Naive thymus-derived CD8-positive, alpha-beta T cell (primary cell): ENCODE measurements at places on chromosomes 16 and 17.

- DNase-seq, result no peak
These were observed 12.7 kb downstream of the LITAFD start for GRCh38 chr16:8894736-8895334.

GRCh38 chr16:9097266-9098219, 6.1 kb downstream of the HAPSTR1 start:
- no peak for DNase-seq

GRCh38 chr17:67020293-67020766, 24.0 kb upstream of the CACNG1 start:
- no peak for DNase-seq

DNA sequence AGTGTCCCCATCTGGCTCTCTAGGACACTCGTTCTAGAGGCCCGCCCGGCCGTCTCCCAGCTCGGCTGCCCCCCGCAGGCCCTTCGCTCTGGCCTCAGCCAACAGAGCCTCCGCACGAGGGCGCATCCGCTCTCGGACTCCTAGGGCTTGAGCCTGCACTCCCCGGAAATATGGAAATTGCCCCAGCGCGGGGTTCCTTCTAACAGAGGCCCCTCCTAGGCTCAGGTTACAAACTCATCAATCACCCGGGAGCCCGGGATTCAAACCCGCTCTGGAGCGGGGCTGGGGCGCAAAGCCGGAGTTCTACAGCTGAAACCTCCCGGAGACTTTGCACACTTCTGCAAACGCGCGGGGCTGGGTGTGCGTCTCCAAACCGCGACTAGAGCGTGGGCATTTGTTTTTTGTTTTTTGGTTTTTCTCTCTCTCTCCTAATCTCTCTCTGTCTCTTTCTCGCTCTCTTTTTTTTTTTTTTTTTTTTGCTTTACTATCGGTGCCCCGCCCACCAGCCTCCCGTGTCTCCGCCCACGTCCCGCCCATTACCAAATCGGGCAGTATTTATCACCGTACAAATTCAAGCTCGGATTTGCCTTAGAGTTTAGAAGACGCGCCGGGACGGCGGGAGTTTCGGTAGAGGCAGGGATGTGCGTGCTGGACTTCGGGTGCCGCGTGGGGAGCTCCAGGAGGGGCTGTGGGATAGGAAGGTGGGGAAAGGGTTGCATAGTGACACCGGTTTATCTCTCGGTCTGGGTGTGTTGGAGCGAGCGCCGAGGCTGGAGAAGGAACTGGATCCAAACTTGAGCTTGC, 2.4 kb upstream of the FOXL1 start:
- no peak for DNase-seq

GRCh38 chr17:55441544-55441943, 19.9 kb upstream of the MMD start:
- no peak for DNase-seq

- DNase-seq, result no peak
These were observed 6.2 kb upstream of the C17orf113 start for GRCh38 chr17:42056635-42057034.

- no peak for DNase-seq
These were observed 14.4 kb downstream of the RIPOR1 start for GRCh38 chr16:67543036-67543435.

- DNase-seq, result peak; percentile 19
These were observed 99.4 kb downstream of the CYLD start for GRCh38 chr16:50841081-50841886.

DNA sequence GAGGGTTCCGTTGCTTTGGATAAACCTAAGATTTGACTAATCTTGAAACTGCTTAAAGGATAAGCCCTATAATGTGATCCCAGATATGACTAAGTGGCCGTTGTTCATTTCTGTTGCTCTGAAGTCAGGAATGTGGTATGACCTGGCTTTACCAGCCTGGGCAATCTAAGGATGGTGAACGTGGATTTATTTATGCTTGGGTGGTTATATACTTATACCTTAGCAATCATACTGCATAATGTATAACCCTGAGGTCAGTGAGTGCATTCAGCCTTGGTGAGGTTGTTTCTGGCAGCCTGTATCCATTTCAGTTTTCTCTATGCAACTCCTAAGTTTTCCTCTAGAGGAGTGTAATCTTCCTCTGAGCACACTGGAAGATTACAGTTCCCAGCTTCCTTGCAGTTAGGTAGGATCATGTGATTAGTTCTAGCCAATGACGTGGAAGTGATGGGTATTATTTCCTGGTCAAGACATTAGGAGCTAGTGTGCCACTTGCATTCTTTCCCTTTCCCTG, 41.9 kb downstream of the FTO start:
- no peak for DNase-seq

DNA sequence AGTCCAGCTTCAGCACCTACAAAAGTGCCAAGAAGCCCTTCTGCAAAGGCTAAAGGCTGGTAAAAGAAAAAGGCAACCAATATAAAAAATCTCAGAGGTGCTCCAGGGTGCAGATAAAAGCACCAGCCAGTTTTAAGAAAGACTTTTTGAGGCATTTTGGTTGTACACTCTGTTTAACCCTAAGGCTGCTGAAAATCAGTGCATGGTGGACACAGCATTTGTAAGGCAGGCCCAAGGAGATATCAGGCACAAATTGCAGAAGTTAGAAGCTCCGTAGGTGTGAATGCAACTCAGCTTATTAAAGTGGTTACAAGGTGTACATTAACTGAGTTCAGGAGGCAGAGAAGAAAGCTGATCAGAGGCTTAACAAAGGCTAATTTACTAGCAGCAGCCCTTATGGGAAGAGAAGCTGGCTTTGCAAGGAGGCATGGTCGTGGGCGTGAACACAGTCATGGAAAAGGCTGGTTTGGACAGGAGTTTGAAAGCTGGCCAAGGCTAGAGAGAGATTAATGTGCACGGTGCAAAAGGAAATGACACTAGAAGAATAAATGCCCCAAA, 21.1 kb downstream of the ACSM1 start:
- no peak for DNase-seq

DNA sequence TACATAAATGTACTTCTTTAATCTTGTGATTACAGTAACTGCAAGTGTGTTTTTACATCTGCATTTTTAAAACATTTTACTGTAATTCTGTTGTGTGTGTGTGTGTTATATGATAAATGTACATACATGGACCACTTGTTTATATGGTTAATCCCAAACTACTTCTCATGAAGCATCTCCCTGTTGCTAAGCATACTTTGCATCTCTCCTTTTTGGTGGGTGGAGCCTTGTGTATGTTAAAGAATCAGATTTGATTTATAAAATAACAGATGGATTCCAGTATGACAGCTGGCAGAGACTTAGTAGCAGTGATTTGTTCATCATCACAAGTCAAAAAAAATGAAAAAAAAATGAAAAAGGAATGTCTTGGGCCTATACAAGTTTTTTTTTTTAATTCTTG, 56.0 kb upstream of the RHBDL3 start:
- no peak for DNase-seq

- DNase-seq, result no peak
These were observed 4.8 kb upstream of the ABCC3 start for GRCh38 chr17:50629902-50630301.

GRCh38 chr16:4699046-4699556, 5.7 kb downstream of the NUDT16L1 start:
- no peak for DNase-seq

DNA sequence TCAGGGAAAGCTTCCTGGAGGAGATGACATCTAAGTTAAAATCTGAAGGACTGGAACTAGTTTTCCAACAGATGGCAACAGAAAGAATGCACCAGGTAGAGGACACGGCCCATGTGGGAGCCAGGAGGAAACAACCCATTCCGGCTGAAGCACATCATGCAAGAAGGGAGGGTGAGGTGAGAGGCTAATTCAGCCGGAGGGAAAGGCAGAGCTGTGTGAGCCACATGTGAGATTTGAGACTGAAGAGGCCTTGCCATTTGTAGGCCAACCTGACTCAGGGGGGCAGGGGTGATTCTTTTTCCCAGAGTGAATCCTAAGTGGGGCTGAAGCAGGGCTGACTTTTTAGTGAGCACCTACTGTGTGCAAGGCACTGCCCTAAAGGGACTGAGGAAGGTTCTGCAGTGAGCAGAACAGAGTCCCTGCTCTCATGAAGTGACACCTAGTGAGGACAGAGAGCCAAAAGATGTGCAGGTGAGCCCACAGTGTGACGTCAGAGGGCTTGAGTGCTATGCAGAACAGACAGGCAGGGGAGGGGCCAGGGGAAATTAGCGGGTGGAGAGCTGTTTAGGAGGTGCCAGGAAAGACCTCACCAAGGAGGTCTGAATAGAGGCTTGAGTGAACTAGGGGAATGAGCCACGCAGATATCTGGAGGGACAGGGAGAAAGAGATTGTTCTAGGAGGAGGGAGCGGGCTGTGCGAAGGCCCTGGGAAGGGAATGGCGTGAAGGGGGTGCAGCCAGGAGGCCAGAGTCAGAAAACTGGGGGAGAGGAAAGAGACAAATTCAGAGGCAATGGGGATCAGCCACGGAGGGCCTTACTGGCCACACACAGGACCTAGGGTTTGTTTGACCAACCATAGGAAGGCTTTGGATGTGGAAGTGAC, 19.8 kb upstream of the IL21R start:
- no peak for DNase-seq

DNA sequence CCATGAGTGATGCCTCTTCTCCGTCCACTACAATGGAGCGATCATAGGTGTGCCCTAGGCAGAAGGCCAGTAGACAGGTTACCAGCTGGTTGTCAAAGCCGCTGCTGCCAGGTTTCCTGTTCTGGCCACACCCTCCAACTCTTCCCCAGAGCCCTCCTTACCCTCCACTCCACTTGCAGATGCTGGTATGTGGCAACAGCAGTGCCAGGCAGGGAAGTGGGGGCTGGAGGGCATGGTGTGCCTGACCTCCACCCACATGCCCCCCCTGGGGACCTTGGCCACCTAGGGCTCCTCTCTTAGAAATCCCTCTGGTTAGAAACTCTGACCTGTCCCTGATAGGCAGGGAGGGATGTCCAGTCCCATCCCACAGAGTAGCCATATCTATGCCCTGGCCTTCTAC, 1.5 kb downstream of the RRAD start:
- DNase-seq, result no peak

DNA sequence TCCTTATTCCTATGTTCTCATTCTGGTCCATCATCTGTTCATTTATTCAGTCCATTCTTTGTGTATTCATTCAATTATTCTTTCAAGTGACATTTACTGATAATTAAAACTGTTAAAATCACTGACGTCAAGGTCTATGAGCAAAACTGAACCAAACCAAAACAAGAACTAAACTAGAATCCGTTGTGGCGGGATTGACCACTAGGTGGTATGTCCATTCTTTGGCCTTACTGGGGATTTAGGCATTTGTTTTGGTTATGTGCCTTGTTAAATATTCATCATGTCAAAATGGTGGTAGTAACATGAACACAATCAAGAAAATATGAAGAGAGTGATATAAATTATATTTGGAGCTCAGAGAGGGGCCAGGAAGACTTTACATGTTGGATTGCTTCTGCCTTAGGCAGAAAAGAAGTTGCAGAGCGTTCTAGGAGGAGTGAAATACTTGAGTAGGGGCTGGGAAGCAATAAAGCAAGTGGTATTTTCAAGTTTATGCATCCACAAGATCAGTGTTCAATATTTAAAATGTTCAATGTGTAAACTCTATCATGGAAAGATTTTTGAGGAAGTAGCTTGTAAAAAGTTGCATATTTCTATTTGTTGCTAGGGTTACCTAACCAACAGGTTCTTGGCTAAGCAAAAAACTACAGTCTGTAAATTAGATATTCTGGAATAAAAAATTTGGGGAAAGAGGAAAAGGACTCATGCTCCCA, 129.0 kb downstream of the CDH13 start:
- no peak for DNase-seq
